ENCODE measurements at places on chromosomes 4 and X.

DNA sequence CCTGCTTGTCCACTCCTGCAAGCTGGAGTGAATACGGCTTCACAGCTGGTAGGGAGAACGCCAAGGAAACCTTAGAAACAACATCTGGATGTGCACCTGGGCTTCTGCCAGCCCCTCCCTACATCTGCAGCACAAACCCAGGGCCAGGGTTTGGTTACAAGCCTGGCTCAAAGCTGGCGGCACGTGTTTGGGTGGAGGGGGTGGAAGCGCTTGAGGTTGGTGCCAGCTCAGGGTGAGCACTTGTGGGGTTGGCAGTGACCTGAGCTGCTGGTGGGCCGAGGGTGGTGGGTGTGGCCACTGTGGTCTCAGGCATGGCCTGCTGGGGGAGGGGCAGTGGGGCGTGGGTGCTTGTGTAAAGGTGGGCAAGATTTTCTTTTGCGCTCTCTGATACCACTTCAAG is 15.6 kb downstream of the ELF4 start:
- DNase-seq: no peak

GRCh38 chr4:1022739-1023066 is 11.3 kb downstream of the FGFRL1 start:
- DNase-seq: no peak

GRCh38 chrX:72634331-72634730 is 61.7 kb upstream of the HDAC8 start:
- DNase-seq: no peak

DNA sequence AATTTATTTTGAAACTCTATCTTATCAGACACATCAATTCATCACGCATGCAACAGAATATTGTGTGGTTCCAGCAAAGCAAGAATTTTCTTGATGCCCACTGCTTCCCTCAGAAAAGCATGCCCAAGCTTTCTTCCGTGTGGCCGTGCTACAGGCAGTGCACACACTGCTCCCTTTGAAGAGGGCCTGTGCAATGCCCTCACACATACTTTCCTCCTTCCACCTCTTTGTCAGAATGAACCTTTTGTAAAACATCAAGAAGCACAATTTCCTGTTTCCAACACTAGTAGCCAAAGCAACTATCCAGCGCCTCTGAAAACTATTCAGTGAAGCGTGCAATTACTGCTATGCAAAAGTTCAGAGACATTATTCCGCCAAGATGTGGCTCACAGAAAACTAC is 201.7 kb downstream of the NLGN4X start:
- no peak for DNase-seq

GRCh38 chrX:148698221-148698620 is 197.8 kb downstream of the AFF2 start:
- DNase-seq: no peak

DNA sequence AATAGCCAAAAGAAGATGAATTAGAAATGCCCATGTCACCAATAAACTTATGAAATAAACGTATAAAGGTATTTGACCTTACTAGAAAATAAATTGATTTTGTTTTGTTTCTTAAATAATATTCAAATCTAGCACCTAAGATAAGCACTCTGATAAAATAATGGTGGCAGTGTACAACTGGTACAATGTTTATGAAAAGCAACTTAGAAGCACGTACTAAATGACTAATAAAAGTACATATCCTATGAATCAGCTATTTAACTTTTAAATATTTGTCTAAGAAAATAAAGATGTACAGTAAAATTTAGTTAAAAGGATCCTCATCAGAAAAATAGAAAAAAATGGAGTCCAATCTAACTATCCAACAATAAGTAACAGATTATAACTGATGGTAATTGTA is 6.7 kb downstream of the MANBA start:
- no peak for DNase-seq

DNA sequence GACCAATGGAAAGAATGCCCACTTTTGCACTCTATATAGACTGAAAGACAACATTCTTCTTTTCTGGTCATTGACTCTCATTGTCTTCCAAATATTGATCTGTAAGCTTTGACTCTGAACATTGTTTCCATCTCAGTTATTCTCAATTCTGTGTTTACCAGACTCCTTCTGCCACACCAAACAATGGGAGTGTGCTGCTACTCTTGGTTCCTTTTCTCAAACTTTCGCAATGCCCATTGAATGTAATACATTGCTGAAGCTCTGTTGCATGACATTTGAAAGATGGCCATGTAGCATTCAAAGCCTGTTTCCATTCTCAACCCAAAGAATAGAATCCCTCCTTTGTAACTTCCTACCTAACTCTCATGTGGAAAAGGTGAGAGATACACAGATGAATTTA is 136.2 kb downstream of the BTC start:
- DNase-seq: no peak

DNA sequence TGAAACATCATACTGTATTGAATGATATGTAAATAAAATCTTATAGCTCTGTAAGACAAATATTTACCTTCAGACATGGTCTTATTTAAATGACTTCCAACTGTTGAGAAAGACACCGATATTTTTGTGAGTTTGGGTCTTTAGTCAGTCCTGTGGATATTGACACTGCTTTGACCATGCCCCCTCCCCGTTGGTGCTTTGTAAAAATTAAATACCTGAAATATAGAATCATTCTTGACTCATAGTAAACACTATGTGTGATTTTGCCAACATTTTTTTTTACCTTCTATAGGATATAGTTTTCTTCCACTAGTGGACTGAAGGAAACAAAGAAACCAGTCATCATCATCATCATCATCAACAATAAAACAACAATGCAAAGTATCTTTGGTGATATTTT is 114.3 kb upstream of the HS3ST1 start:
- no peak for DNase-seq

GRCh38 chrX:71991164-71991563 is 80.5 kb downstream of the NHSL2 start:
- no peak for DNase-seq

DNA sequence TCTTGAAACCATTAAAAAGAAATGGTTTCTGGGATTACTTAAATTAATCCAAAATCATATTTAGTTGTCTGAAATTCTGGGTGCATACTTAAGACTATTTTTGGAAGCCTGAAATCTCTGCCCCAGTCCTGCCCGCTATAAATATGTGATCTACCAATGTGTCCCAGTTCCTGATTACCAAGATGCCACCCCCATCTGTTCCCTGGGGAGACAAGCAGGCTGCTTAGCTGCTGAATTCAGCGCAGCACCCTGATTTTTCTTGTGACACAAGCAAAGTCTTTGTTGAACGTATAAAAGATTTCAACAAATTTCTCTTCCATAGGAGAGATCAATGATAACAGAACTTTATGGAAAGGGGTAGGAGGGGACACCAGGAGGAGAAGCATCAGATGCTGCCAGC is 100.6 kb upstream of the PRPS2 start:
- no peak for DNase-seq

All from GM13977 (cell line).